ENCODE measurements at places on chromosomes 7 and 10.

DNA sequence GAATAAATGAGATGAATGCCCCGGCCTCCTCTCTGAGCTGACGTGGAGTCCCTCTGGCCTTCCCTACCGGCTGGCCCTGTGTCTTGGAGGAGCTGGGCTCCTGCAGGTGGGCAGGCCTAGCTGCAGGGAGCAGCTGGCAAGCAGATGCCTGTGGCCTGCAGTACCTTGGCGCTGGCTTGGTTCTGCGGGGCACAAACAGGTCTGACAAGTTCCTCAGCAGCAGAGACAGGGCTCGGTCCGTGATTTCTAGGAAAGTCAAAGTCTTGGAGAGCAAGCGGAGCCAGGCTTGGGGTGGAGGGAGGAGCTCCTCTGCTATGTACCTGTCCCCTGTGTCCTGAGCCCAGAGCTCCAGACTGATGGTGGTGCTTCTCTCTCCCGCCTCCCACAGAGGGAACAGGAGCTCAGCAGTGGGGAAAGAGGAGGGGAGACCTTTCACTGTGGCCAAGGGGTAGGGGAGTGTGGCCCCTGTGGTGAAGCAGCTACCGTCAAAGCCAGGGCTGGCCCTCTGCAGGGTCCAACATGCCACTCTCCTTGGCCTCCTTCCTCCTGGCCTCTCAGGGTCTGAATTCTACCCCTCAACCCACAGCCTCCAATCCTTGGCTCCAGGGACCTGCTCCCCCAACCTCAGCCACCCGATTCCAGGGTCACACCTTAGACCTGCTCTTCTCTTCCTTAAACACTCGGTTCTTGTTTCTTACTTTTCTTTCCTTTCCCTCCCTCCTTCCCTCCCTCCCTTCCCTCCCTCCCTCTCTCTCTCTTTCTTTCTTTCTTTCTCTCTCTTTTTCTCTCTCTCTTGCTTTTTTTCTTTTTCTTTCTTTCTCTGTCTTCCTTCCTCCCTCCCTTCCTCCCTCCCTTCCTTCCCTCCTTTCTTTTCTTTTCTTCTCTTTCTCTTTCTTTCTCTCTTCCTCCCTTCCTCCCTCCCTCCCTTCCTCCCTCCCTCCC is 20.1 kb downstream of the MYL10 start:
- DNase-seq, result no peak

GRCh38 chr7:106009503-106010226 is 46.6 kb downstream of the CDHR3 start:
- DNase-seq, result peak; percentile 95

- DNase-seq, result no peak
Measured at GRCh38 chr10:28036587-28036986, 37.7 kb upstream of the ODAD2 start.

DNA sequence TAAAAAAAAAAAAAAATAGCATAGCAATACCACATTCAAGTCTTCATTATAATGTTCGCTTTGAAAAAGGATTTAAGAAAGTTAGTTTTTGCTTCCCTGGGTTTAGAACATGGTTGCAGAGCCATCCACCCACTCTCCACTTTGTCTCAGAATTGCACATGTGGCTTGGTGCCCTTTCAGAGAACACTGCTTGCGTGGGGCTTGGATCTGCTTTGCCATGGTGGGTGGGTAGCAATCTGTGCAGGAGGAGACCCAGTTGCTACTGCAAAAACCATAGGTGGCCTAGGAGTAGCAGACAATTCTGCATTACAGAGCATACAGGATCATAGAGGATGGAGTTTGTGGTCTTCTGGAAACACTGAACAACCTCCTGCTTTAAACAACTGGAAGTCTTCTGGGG is 421.4 kb upstream of the CELF2 start:
- no peak for DNase-seq

- DNase-seq, result no peak
Measured at GRCh38 chr7:122488241-122488640, 183.7 kb upstream of the FEZF1 start.

DNA sequence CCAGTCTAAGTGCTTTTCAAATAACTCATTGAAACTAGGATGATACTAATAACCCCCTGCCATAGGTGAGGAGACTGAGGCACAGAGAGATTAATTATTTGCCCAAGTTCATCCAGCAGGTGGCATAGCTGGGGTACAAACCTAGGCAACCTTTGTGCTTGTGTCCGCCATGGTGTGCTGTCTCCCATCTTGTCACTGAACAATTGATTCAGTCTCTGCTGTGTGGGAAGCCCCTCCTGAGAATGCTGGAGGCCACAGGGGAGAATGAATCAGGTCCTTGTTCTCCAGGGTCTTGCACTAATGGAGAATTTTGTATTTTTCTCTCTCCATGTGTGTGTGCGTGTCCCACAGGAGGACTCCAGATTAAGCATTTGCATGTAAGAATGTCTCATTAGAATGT is 15.8 kb upstream of the TMEM236 start:
- DNase-seq, result no peak

- no peak for DNase-seq
Measured at GRCh38 chr7:50783303-50783702, 607 bp upstream of the GRB10 start.

GRCh38 chr10:116088985-116089384 is 184.0 kb downstream of the GFRA1 start:
- no peak for DNase-seq
